Caudate nucleus (tissue), 63 donors: ENCODE measurements at places on chromosomes 2 and 18.

- no peak for DNase-seq
Observed at GRCh38 chr2:4445821-4446220, 742.4 kb downstream of the DCDC2C start.

- DNase-seq, result no peak
Observed at GRCh38 chr18:2916184-2916583, 69.4 kb downstream of the EMILIN2 start.

DNA sequence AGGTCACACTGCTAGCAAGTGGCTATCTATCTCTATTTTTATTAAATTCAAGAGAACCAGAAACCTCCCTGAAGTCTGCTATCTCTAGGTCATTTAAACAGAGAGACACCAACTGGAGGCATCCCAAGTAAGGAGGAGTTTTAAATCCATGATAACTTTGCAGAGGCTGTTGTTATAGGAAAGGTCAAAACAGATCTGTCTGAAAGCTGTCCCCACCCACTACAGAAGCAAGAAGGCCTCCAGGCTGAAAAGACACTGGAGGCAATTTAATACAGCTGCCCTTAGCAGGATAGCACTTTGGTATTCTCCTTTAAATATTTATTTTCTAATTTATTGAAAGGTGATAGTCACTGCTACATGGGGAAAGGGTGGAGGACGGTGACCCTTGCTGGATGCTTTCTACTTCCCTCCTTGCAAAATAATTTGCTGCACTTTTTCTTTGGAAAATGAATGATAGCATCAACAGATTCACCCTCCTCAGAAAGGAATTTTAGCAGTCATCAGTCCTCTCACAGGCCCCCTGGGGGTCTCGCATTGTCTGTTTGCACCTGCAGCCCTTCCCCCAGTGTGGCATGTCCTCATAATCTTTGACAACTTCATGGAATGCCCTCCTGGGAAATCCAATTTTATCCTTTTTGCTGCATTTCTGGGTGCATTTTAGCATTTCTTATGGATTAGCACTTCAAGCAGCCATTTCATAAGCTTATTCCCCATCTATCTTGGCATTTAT is 429.5 kb upstream of the TNP1 start:
- DNase-seq, result no peak

GRCh38 chr18:51188024-51188701 is 9.3 kb downstream of the MEX3C start:
- no peak for DNase-seq

DNA sequence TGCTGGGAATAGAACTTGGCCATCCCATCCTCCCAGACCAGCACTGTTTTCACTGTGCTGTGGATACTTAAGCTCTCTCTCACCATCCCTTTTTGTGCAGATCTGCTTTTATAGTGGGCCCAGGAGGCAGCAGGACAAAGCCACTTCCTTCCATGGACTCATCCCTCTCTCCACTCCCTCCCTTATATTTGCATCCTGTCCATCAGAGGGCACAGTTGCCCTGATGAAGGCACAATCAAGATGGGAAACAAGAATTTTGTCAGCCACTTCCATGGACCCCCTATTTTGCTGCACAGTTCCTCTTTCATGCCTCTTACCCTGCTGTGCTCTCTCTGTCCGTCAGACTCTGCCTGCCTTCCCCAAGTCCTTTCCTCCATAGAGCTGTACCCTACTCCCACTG is 338.7 kb downstream of the HRH4 start:
- DNase-seq, result no peak

DNA sequence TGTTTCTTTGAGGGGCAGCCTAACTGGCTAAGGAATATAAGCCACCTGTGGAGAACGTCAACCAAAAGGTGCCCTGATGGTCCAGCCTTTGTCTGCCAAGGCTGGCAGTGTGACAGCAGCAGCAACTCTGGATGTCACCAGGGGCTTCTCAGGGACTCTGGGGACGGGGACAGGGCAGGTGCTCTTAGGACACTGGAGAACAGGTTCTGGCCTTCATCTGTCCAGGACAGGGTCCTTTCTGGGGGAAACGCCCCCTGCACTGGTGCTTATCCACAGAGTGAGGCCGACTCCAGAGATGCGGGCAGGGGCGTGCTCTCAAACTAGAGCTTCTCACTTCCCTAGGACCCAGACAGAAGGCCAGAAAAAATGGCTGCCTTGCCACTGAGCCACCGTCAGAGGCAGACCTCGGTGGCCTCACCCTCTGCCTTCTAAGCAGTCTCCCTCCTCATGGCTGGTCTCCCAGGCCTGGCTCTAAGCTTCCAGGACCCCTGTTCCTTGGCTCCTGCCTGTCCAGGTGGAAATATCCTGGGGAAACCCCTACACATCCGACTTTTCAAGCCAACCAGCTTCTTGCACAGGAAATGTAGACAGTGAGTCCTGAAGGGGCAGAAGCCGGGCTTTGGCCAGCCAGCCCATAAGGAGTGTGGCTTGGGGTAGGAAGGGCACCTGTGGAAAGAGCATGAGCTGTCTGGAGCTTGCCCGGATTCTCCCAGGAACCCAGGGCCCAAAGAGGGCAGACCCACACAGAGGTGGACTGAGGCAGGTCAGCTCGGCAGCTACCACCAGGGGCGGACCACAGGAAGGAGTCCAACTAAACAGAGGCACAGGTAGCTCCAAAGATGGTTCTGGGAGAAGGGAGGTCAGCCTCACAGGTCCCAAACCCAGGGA is 11.3 kb upstream of the SFXN5 start:
- no peak for DNase-seq

DNA sequence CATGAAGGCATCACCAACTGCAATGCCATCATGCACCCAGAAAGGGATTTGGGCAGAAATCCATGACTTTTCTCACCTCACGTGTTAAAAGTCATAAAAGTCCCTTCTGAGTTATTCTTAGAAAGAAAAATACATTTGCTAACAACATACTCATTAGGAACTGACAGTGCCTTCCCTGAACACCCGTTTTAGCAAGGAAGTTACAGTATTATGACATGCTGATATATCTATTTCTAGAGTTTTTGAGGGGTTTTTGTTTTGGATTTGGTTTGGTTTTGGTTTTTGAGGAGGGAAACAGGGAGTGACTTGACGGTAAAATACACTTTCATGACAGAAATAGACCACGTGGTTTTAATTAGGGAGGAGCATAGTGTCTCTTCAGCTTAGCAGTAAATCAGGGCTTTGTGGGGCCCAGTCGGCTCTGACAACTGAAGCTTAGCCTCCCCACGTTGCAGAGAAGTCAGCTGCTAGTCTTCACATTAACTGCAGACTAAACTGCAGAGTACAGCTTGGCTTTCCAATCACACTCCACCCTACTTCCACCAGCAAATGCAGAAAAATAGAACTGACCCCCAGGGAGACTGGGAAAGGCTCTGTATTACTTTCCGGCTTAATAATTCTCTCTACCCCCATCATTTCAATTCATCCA is 141.4 kb downstream of the FAM124B start:
- no peak for DNase-seq

- DNase-seq, result no peak
Observed at GRCh38 chr2:137929519-137929916, 34.8 kb upstream of the HNMT start.

GRCh38 chr2:178479275-178479616 is 846 bp upstream of the FKBP7 start:
- DNase-seq, result no peak

- DNase-seq, result no peak
Observed at GRCh38 chr2:160719116-160719515, 225.5 kb upstream of the RBMS1 start.

- no peak for DNase-seq
Observed at GRCh38 chr2:75276093-75277029, 77.0 kb upstream of the TACR1 start.

DNA sequence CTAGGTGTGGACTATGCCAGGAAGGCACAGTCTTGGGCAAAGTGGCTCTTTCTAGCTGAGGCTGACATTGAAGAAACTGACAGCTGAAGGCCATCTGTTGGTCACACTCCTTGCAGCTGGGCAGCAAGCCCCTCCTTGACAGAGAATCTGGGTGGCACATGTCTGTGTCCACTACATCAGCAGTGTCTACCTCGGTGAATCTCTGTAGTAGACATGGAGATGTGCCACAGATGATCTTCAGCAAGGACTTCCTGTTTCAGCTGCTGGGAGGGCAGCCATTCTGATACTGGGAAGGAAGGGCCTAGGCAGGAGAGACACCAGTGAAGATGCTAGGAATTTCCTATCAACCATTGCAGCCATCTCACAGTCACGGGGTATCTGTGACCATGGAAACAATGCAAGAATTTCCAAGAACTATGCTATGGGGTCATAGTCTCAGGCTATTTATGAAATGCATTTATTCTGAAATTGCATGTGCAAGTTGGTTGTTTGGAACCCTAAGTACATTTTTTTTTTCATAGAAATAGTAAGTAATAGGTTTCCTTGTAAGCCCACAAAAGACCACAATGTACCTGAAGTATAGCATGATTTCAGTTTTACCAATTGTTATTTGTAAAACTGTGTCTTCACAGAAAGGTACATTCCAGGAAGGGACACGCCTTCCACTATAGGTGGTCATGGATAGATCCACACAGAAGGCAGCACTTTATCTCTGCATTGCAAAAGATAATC is 63.8 kb upstream of the DARS1 start:
- no peak for DNase-seq
